Kasumi-1 (cell line): ENCODE measurements at places on chromosomes 5 and 9.

DNA sequence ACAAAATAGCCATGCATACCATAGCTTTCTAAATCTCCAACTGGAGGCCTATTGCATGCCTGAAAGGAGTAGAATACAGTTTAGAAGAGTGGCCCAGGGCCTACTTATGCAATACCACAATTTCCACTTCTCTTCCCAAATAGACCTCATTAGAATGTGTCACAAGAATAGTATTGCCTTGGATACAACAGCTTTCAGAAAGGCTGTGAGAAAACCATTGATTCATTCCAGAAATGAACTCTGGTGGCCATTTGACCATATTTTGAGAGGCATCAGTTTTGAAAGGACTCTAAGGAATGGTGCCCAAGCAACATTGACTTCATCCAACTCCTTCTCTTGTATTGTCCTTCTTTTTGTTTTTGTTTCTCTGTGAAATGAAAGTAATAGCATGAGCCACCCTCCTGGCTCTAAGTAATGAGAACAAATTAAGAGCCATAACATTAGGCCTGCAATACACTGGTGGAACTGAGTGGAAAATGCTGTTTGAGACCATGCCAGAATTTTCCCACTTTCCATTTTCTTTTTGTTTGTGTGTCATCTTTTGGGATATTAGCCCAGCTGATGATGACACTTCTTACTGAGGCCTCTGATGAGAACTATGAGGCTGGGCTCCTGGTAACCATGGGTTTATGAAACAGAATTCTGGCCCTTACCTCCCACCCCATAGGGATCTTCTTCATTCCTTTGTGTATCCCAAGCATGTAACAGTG, 90.2 kb downstream of the TMEM174 start:
- no peak for DNase-seq

DNA sequence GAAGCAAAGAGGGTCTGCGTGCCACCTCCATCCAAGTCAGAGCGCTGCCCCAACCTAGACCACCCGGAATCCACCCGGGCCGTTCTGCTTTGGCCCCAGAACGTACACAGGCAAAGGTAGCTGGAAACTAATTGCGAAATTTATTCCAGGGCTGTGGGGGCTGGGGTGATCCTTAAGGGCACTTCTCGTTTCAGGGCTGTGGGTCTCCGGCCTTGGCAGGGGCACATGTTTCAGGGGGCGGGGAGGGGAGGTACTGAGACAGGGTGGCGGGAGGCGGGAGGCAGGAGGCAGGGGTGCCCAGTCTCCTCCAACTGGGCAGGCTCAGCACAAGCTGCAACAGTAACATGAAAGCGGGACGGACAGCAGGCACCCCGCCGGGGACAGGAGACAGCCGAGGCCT, 26.1 kb downstream of the NR5A1 start:
- peak; percentile 39 for DNase-seq

GRCh38 chr5:18438126-18438525, 803.9 kb downstream of the TAF11L14 start:
- no peak for DNase-seq

GRCh38 chr5:96259151-96259772, 173.8 kb downstream of the PCSK1 start:
- peak; percentile 67 for DNase-seq

GRCh38 chr5:87526131-87526530, 113.4 kb upstream of the CCNH start:
- DNase-seq = no peak

GRCh38 chr5:172450861-172451695, 3.2 kb downstream of the SH3PXD2B start:
- DNase-seq = peak; percentile 31

GRCh38 chr5:32507738-32508434, 63.3 kb upstream of the ZFR start:
- no peak for DNase-seq

GRCh38 chr5:112869948-112870347, 8.9 kb downstream of the SRP19 start:
- DNase-seq = no peak

DNA sequence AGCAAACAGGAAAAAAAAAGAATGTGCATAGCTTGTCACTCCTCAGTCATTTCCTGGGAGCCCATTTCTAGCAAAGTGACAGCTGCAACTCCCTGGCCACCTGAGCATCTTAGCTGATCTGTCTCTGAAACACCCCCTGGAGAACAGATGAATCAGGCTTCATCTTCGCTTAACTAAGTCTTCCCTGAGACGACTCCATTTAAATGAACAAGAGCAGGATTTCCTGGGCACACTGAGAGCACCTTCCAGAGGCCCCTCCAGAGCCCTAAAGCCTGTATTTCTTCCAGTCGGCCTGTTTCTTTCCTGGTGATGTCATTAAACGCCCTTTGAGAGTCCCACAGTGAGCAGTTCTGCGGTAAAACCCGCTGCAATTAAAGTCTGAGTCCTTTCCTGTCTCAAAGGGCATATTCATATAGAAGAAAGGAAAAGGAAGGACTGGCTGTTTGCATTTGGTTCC, 13.9 kb downstream of the TGFBI start:
- peak; percentile 89 for DNase-seq

GRCh38 chr9:124983698-124984097, 42.8 kb upstream of the GOLGA1 start:
- DNase-seq = no peak

DNA sequence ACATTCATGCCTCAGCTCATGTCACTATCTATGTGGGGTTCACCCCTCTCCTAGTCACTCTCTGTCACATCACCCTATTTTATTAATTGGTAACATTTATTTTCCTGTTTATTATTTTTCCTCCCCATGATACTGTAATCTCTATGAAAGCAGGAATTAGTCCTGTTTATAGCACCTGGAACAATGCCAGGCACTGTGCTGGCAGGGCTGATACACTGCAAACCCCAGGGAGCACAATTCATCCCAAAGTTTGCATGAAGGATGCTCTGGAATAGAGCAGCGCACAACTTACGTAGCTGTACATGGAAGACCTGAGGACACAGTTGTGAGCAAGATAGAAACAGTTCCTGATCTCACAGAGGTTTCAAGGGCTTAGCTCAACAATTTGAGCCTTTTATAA, 103.2 kb downstream of the NSG2 start:
- no peak for DNase-seq

DNA sequence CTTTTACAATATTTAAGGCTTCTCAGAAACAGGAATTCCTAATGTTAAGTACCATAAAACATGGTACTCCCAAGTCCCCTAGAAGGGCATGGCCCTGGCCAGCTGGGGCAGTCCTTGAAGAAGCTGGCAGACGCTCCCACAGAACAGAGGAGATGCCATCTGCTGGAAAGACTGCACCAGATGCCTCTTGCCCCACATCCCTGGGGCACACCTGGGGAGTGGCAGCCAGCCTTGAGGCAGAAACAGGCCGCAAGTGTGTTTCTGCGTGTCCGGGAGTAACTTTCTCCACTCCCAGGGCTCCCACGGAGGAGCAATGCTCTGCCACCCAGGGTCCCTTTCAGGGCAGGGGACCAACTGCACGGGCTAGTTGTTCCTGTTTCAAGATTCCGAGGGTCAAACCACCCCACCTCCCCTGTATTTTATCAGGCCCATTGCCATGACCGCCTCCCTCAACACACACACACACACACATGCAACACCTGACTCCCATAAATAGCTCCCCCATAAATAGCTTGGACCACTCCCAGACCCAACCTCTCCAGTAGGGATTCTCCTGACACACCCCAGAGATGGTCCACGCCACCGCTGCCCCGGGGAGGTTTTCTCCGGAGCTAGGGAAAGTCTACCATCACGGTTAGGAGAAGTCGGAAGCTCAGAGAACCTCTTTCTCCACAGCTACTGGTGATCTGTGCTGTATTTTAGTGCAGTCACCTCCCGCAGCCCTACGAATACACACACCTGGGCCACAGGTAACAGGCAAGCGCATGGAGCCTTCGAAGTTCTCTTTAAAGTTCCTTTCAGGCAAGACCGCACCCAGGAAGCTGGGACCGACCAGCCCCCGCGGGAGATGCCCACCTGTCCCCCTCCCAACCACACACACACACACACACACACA, 1.5 kb downstream of the SPOCK1 start:
- no peak for DNase-seq

DNA sequence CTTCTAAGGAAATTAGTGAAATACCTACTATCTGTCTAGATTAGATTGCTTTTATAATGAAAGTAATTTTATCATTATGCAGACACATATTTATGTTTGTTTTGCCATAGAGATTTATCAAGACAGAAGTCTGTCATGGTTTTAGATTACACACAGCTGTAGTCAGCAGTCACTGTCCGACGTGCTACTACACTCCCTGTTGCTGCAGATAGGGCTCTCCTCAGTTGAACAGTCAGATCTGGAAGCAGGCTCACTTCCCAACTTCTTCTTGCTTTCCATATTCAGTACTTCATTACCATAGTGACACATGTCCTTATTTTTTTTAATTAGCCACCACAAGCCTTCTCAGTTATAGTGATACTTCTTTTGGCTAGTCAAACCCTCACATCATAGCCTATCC, 329.9 kb upstream of the ITGA1 start:
- no peak for DNase-seq

- no peak for DNase-seq
Observed at GRCh38 chr5:172919525-172920446, 39.4 kb upstream of the RPL26L1 start.

DNA sequence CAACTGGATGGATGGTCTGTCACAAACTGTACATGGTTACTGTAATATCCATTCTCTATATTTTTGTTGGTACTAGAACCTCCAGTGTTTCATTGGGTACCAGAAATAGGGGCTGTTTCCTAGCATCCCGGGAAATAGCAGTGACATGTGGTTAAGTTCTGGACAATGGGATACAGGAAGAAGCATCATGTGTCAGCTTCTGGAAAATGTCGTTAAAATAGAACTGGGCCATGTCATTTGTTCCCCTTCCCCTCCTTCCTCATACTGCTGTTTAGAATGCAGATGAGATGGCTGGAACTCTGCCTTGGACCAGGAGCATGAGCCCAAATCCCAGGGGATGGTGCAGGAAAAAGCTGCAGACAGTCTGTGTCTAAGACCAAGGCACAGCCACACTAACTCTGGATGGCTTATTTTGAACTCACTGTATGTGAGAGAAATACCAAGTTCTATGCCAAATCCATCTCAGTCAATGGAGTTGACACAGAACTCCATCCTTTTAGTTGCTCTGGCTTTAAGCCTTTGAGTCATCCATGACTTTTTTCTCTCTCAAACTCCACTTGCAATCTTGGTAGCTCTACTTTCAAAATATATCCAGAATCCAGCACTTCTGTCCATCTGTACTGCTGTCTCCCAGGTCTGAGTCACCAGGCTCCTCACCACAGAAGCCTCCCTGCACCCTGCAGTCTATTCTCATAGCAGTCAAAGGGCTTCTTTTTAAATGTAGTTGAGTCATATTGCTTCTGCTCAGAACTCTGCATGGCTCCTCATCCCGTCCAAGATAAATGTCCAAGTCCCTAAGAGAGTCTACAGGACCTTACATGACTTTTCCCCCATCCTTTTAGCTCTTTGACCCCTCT, 184.2 kb downstream of the NSG2 start:
- DNase-seq = no peak

GRCh38 chr9:22111176-22111953, 102.3 kb upstream of the CDKN2B start:
- DNase-seq = no peak

GRCh38 chr9:106976772-106977171, 113.8 kb downstream of the ZNF462 start:
- no peak for DNase-seq

DNA sequence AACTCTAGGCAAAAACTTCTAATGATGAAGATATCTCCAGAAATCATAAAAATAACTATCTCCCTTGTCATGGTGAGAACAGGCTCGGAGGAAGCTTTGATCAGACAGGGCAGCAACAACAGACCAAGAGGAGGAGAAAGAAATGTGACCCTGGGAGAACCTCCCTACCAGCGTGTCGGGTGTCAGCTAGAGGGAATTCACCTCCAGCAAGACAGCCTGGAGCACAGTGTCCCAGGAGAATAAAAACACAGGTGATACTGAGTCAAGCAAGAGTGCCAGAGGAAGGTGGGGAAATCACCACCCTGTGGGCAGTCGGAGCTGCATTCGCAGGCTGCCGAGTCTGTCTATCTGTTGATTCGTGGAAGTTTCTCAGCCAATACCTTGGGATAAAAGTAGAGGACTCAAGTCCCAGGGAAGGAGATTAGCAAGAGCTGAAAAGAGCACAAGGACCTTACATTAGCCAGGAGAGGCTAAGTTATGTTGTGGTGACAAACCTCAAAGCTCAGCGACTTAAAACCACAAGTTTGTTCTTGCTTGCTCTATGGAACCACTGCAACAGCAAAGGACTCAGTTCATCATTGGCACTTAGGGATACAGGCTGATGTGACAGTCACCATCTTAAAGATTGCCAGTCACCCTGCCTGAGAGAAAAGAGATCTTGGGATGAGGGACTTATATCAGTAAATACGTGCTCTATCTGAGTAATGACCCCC, 598.3 kb downstream of the CCDC171 start:
- DNase-seq = no peak

GRCh38 chr5:14081791-14082190, 61.4 kb upstream of the TRIO start:
- no peak for DNase-seq

GRCh38 chr5:163532171-163533084, 27.0 kb downstream of the MAT2B start:
- DNase-seq = no peak

DNA sequence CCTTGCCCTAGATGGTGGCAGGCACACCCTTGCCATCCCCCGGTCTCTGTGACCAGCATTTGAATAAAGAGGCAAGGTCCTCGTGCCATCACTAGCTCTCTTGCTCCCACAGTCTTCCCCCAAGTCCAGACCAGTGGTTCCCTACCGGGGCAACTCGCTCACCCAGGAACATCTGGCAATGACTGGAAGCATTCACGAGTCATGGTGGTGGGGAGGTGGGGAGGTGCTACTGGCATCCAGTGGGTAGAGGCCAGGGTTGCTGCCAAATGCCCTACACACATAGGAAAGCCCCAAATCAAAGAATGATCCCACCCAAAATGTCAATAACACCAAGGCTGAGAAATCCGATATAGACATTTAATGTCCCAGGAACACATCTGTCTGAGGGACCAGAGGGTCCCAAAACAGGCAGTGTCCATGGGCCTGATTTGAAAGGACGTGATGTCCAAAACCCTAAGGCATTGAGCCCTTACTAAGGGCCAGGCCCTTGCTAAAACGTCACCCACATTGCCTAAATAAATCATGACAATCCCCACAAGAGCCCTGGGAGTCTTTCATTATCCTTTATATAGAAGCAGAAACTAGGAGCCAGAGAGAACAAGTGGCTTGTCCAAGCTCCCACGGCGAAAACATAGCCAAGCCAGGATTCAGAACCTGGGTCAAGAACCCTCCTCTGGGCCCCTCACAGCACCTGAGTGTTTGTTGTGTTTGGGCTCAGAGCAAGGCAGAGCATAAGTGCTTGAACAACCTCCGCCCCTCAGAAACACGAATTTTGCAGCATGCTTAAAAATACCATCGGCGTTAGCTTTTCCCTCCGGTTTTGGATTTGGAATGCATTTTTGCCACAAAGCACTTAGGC, 119.3 kb upstream of the WWC1 start:
- DNase-seq = no peak
